ENCODE measurements at places on chromosomes 5 and 9.

- DNase-seq: no peak
Measured at GRCh38 chr5:164204338-164204946, 699.0 kb downstream of the MAT2B start.

GRCh38 chr9:37575001-37575400 lies 1.2 kb downstream of the FBXO10 start:
- DNase-seq: no peak

DNA sequence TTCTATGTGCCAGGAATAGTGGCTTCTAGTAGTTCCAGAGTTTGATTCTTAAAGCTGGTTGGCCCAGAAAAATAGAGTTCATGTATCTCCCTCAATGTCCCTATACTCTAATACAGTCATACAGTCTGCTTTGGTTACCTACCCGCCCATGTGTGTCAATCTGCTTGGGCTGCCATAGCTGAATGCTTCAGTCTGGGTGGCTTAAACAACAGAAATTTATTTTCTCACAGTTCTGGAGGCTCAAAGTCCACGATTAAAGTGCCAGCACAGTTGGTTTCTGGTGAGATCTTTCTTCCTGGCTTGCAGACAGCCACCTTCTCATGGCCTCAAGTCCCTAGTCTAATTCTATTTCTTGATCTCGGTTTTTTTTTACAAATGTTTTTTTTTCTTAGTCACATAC lies 1739.0 kb downstream of the MAT2B start:
- DNase-seq: no peak

DNA sequence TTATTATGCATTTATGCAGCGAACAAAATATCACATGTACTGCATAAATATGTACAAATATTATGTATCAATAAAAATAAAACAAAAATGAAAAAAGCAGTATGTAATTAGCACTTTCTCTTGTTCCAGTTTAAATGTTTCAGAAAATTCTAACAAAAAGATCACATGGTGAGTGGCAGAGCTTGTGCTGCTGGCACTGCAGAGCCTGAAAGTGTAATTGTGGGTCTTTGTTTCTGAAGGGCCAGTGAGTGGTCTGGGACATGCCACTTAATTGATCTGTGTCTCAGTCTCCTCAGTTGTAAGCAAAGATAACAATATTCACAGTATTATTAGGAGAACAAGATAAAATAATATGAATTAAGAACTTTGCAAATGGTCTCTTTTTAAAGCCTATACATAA lies 39.5 kb upstream of the RAI14 start:
- no peak for DNase-seq

- no peak for DNase-seq
Measured at GRCh38 chr9:73437758-73438157, 286.1 kb downstream of the ANXA1 start.

DNA sequence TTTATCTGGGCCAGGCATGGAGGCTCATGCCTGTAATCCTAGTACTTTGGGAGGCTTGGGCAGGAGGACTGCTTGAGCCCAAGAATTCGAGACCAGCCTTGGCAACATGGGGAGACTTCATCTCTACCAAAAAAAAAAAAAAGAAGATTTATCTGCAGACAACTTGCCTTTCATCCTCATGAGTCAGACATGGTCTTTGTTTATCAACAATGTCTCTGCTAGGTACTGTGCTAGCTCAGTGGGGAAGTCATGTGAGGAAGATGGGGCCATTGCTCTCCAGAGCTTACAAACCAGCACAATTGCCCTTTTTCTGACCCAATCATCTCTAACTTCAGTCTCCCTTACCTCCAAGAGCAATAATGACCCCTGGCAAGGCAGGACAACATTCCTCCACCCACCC lies 1.6 kb downstream of the URM1 start:
- DNase-seq: no peak

- no peak for DNase-seq
Measured at GRCh38 chr5:54671111-54671531, 153.6 kb downstream of the SNX18 start.

- DNase-seq: no peak
Measured at GRCh38 chr5:22480305-22480704, 372.8 kb downstream of the CDH12 start.

- DNase-seq: no peak
Measured at GRCh38 chr5:38426490-38426889, 130.0 kb downstream of the LIFR start.

DNA sequence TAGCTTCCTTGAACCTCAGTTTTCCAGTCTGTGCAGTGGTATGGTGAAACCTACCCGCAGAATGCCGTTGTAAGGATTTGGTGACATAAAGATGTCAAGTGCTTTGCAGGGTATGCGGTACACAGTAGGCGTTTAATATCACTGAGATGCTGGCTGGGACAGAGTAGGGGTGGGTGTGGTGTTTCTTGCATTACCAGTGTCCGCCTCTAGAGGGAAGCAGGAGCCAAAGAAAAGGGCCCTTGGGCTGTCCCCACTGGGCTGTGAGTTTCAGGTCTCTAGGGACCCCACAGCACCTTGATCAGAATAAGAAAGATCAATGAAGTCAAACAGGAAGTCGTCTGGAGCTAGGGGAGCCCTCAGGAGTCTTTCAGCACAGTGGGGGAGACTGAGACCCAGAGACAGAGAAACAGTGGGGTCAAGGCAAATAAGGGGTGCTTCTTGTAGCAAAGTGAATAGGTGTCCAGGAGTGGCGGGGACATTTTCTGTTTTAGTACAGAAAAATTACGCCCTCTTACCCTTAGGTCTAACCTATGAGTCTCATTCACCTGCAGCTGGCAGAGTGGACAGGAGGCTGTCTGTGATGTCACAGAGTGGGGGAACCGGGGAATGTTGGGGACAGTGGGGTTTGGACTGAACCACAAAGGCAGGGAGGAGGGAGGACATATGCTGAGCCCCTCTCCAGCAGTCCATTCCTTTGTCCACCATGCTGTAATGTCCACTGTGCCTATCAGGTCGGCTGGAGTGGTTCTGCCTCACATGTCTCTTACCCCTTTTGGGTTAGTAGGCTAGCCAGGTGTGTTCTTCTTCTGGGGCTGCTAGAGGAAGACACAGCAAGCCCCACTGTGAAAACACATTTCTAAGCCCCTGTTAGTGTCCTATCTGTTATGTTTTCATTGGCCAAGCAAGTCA lies 4.7 kb upstream of the TEX53 start:
- DNase-seq: peak; percentile 33

- DNase-seq: no peak
Measured at GRCh38 chr9:132008855-132009812, 70.5 kb downstream of the MED27 start.

GRCh38 chr5:59418808-59419207 lies 474.7 kb downstream of the PDE4D start:
- no peak for DNase-seq

DNA sequence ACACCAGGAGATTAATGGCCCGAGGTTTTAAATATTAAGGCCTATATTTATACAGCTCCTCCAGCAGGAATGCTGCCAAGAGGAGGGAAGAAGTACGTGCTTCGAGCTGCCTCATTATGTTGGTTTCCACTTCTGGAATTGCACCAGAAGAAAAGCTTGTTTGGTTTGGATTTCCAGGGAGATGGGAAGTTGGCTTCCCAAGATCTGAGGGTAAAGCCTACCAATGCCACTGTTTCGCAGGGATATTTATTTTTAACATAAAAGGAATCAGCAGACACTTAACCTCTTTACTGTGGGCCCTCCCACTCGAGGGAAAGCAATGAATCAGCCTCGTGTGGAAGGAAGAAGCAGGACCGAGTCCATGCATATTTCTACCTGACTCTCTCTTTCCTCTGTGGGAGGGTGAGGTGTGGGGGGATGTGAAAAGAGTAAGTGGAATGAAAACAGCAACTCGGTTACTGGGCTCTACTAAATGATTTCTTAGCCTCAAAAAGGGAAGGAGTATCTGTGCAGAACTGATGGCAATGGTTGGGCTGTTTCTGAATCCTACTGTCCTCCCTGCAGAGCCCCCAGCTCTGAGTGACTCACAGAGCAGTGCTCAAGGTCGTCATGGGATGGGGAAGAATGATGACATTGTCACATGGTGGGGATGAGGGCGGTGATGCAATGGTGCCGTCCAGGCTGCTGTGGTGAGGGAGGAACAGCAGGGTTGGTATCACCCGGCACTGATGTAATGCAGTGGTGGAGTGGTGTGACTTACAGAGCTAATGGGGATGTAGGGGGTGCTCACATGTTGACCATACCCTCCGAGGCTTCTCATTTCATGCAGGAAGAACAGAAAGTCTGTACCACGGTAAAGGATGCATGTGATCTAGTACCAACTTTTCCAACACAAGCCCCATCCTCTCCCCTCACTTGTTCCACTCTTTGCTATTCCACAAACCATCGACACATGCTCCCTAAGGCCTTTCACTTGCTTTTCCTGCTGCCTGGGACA lies 215.0 kb upstream of the PANK3 start:
- no peak for DNase-seq

- no peak for DNase-seq
Measured at GRCh38 chr5:674630-675011, 18.5 kb downstream of the TPPP start.

DNA sequence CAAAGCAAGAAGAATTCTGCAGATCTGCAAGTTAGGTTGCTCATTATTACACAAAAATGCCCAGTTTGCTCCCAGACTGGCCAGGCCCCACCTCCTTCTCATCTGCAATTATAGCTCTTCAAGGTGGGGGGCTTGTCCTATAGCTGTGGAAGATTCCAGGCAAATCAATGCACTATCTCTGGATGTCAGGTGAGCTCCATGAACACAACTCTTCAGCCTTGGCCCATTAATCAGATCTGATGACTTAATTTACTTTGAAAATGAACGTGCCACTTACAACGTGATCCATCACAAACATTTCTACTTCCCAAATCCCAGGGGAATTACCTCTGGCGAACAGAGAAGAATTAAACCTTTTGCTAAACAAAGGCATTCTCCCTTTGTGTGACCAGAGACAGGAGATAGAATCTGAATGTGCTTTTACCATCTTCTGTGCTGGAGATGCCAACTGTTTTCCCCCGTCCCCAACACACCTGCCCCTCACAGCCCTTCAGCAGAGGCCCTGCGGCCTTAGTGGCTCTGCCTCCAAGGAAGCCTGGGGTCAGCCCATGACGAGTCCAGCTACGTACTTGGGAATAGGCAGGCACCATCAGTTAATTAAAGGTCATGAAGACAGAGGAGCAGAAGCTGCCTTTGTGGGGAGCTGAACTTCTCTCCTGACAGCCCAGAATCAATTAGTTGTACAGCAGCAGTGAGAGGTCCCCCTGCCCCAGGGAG lies 60.5 kb downstream of the SNX18 start:
- no peak for DNase-seq

- no peak for DNase-seq
Measured at GRCh38 chr5:143372187-143372829, 31.2 kb downstream of the NR3C1 start.

DNA sequence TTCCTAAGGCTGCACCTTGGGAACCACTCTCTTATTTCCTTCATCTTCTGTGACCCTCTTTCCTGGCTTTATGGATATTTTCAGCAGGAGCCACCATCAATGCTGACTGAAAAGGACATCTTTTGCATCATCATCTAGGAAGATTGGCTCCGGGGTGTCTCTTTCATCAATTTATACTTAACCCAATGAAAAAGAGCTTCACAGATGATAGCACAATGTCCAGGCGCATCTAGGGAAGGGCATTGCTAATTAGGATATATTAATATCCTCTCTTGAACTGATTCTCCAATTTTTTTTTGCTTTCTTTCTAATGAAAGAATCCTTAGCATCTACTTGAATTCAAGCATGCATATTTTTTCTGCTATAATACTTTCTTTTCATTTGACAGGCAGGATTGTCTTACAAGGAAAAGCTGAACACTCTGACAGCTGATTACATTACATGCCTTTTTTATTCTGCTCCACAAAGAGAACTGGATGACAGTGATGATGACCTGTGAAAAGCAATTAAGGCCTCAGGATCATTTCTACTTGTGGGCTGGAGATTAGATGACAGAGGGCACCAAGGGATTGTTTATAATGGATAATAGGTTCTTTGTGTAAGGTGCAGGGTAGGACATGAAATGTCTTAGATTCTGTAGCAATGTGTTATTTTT lies 60.2 kb downstream of the PCSK1 start:
- no peak for DNase-seq

DNA sequence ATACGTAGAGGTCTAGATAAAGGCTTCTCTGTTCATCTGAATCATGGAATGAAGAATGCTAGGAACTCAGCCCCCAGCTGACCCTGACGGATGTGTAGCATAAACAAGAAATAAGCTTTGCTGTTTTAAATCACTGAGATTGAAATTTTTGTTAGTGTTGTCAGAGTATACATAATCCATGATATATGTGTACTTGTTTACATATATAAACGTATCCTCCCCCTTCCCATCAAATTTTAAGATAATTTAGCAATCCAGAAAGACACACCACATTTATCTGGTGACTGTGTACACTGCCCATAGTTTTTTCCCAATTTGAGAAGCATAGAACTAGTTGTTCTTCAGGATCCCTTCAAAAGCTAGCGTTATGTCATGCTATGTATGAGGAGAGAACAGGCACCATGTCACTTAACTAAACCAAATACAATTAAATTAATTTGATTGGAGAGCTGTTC lies 80.8 kb upstream of the OSMR start:
- no peak for DNase-seq

GRCh38 chr9:128406848-128407391 lies 13.7 kb upstream of the CERCAM start:
- no peak for DNase-seq

GRCh38 chr5:36667824-36668223 lies 61.4 kb downstream of the SLC1A3 start:
- DNase-seq: no peak

GRCh38 chr9:33315371-33315770 lies 25.1 kb downstream of the NFX1 start:
- no peak for DNase-seq

DNA sequence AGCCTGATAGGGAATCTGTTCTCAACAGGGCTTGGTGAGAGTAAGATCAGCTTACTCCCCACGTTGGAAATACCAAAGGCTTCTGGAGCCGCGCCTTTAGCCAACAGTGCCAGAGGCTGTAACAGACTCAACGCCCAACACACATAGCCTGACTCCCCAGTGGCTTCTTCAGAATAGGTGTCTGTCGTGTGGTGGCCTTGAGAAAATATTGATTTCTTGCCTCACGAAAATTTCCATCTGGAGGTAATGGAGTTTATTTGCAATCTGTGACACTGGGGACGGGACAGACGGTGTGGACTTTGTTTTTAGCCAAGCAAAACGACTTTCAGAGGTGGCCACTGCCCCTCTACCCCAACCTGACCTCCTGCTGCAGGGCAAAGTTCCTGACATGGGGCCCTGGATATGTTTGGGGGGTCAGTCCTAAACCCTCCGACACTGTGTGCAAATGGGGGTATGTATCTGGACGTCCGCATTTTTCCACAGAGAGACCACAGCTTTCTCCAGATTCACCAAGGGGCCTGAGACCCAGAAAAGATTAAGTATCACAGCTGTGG lies 189.3 kb downstream of the CDK5RAP2 start:
- DNase-seq: no peak

DNA sequence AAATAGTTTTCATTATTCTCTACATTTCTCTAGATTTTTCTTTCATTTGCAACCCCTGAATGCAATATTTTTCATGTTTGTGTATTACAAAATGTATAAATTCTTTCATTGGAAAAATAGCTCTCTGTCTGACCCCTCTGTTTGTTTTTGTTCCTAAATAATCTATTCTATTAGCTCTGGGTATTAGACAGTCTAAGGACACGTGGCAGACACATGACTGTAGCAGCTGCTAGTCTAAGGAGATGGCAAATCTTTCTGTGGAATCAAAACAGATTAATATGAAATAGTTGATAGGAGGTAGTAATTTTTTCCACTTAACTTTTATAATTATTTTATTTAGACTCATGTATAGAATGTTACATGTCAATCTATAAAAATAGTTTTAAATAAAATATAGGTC lies 21.4 kb upstream of the SPATA9 start:
- DNase-seq: no peak
